ENCODE measurements at places on chromosomes 16 and 17. TPM values are rescaled to one million over a fixed set of nuclear protein-coding genes. Genes with fewer than 3 reads are reported as not detected.
A peak's percentile ranks its signal among the peaks of the same experiment; 100 is the strongest.

- DNase-seq = no peak
Measured at GRCh38 chr17:35879773-35880654, at the start of gene CCL5. Gene CCL5, minus strand, starts transcription at chr17:35880360.

ANKRD13B gene
- 12.1 TPM for total RNA-seq

GRCh38 chr17:68491381-68492231 is 20.6 kb upstream of the PRKAR1A start:
- peak; percentile 24 for DNase-seq

GRCh38 chr17:58996968-58997367 is 109.7 kb downstream of the TRIM37 start:
- no peak for DNase-seq

All from MG63 (cell line).